Posterior vena cava (tissue), 2 donors: ENCODE measurements at places on chromosomes 3 and 15.
A peak's percentile ranks its signal among the peaks of the same experiment; 100 is the strongest.

- no peak for DNase-seq
Observed at GRCh38 chr3:121436074-121436473, 109.7 kb downstream of the POLQ start.

- peak; percentile 76 for DNase-seq
Observed at GRCh38 chr3:138937690-138938055, 9.3 kb downstream of the FOXL2 start.

DNA sequence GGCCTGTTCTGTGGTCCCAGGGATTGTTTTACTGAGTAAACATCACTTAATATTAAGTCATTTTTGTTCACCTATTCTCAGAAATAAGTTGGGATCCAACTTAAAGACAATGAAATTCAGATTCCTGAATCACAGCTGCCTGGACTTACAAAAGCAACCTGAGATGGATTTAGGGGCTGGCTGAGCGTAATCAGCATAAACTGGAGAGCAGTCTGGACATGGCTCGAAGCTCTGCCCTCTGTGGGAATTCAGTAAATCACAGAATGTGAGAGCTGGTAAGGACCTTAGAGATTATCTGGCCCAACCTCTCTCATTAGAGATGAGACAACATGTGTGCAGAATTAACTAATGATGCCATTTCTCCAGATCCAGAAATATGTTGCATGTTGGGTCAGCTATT lies 23.7 kb downstream of the CCDC80 start:
- no peak for DNase-seq

GRCh38 chr15:28037969-28038590 lies 61.0 kb downstream of the OCA2 start:
- DNase-seq: no peak

GRCh38 chr3:141000027-141000663 lies 51.0 kb upstream of the SPSB4 start:
- DNase-seq: peak; percentile 85

DNA sequence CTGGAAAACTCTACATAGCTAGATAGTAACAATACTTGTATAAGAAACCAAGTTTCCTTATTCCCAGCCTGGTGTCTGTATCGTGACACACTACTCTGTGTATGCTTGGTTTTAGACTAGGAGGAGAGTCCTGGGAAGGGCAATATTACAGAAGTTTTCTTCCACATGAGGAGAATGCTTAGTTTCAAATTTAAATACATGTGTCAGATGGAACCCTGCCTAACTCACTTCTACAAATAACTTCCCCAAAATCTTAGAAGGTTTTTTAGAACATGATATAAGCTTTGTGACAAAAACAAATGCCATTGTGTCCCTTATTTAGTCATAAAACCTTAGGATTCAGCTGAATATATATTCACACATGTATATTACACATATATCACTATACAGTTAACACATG lies 7.2 kb upstream of the IL20RB start:
- no peak for DNase-seq

DNA sequence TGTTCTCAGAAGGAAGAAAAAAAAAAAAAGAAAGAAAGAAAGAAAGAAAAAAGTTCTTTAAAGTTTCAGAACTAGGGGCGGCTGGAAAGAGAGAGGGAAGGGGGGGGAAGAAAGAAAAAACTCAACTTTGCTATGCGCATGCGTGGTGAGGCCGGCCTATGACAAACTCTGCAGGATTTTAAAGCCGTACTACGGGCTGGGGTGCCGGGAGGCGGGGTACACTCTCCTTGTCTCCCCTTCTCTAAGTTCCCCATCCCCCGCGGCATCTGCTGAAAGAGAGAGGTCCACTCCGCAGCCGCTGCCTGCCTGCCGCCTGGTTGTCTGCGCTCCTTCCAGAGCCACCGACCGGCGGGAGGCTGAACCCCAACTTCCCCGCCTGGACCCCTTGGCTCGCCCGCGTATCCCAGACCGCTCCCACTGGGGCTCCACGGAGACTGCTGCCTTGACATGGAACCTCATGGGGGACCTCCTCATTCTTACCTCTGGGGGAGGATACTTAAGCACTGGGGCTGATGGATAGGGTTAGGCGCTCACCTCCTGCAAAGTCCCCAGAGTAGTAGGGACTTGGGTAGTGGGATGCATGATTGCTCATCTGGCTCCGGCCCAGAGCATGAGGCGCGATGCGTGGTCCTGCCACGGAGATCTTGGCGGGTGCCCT lies 1.4 kb upstream of the WNT5A start:
- no peak for DNase-seq

DNA sequence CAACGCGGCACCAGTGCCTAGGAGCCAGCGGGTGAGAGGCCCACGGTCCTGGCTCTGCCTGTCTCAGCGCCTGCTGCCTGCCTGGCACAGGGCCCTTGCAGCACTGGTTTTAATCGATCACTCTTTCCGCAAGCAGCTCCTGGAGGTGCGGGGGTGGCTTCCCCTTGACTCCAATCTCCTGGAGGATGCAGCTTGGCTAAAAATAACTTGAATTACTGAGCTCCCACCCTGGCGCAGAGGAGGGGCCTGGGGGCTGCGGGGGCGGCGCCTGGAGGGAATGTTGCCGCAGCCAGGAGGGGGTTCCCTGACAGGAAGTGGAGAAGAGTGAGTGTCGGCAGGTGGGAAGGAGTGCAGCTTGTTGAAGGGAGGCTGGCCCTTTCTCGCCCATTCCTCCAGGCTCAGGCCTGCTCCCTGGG lies 9.9 kb upstream of the RPL29 start:
- no peak for DNase-seq

DNA sequence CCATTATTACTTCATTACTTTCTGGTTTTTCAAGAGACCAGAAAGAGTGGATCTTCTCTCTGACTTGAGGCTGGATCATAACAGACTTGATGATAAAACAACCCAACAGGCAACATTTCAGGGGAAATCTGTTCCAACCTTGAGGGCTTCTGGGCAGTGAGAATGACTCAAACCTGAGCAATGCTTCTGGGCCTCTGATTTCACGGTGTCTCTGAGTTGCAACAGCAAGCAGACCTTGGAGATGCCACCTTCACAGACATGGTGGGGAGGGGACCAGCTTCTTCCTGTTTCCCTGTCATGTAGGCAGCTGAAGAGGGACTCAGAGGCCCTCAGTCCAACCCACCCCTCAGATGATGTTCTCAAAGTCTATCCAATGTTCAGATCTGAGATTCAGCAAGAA lies 104.0 kb downstream of the ABHD5 start:
- no peak for DNase-seq

- no peak for DNase-seq
Observed at GRCh38 chr3:64368257-64369020, 143.2 kb upstream of the PRICKLE2 start.

- peak; percentile 96 for DNase-seq
Observed at GRCh38 chr15:51192521-51193280, 98.0 kb upstream of the TNFAIP8L3 start.

GRCh38 chr3:177211503-177212277 lies 14.4 kb upstream of the TBL1XR1 start:
- DNase-seq: no peak

DNA sequence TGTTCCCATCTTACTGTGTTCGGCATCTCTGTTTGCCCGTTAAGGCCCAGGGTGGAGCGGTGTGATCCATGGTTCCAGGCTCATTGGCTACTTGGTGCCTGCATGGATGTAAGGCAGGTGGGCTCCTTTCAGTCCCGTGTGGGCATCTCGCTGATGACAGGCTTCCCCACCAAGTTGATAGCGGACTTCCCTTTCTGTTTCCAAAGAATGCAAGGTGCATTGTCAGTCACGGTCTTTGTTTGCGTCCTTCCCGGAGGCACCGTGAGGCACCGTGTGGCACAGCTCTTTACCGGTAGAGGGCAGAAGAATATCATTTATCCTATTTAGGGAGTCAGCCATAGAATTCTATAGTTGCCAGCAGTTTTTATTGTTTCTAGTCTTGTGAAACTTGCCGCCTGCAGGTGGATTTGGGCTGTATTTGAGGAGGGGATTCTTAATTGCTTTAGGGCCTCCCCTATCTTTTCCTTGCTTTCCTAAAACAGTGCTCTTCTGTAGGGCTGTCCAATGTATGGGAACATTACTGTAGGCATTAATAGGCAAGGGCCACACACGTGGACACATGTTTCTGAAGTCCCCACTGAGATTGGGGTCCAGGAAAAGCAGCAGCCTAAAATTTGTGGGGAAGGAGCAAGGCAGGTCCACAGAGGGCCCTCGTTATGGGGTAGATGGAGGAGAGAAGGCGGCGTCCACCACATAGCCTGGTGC lies 244.1 kb downstream of the SLCO3A1 start:
- no peak for DNase-seq

- DNase-seq: no peak
Observed at GRCh38 chr3:80788914-80789313, 972.5 kb downstream of the GBE1 start.

DNA sequence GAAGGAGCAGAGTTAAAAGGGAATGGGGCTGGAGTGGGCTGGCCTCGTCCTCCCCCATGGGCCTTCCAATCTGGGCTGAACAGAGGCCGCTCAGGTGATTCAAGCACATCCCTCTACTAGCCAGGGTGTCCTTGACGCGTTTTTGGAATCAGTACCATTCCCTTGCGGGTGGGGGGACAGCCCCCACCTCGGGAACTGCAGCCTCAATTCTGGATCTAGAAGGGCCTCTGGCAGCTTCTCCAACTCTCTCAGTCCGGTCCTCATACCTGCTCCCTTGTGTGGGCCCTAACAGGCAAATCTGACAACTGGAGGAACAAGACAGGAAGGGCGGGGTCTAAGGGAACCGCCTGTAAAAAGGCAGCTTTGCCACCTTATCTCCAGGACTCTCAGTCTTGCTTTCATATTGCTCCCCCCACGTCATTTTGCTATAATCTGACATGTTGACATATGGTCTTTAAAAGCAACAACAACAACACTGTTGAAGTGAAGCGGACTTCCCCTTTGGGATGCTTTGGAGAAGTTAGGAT lies 802 bp upstream of the CHRNB4 start:
- DNase-seq: peak; percentile 62

DNA sequence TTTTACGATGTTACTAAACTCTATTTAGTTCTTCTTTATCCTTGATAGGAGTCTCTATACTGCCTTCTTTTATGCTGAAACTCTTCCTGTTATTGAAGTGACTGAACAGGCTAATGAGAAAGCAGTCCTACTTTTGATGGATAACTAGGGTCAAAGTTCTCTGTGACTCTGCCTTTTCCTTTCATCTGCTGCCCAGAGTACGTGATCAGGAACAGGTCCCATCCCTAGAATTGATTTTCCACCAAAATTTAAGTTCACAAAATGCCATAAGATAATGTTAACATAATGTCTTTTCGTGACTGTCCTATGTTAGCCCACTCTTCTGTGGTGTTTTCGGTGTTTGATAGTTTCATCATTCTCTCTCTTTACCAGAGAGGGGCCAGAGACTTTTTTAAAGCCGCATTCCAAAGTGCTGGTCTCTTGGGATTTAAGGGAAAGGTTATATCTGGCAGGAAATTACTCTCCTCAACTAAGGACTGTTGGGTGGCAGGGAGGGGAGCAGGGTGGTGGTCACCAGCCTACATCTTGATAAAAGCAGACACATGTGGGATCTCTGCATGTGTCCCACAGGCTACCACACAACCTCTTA lies 50.3 kb upstream of the PLXND1 start:
- no peak for DNase-seq

GRCh38 chr3:31748933-31749295 lies 216.2 kb downstream of the STT3B start:
- DNase-seq: no peak

GRCh38 chr15:91853948-91854638 lies 585 bp downstream of the SLCO3A1 start:
- peak; percentile 89 for DNase-seq

GRCh38 chr15:42593143-42593542 lies 17.7 kb downstream of the STARD9 start:
- no peak for DNase-seq

DNA sequence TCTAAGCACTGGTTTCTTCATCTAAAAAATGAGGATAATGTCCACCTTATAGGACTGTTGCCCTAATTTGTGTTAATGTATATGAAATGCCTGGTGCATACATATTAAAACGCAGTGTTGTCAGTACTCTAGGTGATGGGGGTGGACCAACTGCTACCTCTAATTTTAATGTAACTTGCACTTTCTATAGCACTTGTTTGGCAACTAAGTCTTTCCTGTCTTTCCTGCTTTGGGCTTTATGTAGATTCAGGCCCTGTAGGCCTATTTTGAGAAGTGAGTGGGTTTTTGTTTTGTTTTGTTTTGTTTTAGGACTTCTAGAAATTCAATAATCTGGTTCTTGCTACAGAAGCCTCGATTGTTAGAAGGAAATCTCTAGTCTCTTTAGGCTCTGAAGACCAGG lies 21.2 kb downstream of the SLC7A14 start:
- DNase-seq: no peak

DNA sequence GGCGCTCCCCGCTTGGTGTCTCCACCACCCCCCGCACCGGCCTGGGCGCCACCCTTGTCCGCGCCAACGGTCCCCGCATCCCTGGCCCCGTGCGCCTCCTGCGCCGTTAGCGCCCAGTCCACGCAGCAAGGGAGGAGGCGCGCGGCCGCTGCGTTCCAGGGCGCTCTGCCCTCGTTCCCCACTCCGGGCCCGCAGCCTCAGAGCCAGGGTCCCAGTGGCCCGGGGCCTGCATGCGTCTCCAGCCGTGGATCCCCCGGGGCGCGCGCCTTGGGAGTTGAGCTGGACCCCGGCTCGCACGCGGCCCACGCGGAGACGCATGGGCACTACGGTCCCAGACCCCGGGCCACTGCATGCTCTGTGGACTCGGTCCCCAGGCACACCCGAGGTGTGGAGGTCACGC lies 7.4 kb upstream of the ITPKA start:
- peak; percentile 77 for DNase-seq

DNA sequence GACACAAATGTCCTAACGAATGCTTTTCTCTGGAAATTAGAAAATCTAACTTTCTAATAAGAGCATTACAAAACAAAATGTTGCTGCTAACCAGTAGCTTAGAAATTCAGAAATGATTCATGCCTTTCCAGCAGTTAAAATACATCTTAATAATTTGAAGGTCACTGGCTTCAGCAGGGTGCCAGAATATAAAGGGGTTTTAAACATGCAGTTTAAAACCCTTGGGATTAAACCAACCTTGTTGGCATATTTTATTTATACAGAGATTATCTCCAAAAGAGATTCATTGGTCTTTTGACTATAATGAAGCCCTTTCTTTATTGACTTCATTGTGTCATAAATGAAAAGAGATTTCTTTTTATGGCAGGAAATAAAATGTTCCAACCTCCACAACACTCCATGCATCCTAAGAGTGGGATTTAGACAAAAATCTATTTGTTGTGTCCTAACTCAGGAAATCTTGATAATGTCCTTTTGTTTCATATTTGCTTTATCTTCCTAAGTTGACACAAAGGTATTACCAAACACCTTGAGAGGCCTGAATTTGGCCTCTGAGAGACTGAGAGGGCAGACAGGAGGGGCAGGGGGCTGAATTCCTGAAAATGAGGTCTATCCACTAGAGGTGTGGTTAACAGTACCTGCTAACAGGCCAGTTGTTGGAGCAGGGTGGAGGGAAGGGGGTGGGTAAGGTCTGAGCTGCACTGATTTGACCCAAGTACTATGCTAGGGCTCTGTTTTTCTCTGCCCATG lies 124.4 kb downstream of the FEZF2 start:
- no peak for DNase-seq

DNA sequence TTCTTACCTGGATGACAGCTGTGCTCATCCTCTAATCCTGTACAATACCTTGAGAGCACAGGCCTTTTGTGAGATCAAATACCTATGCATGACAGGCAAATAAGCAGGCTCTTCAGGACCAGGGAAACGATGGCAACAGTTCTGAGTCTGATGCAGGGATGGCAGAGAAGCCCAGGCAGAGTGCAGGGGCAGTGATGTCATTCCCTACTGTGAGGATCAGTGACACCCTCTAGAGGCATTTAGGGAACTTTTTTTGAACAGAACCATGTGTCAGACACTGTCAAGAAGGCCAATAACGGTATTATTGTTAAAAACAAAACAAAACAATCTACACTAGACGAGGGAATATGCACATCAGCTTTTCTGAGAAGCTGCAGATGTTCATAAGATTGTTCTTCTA lies 314.8 kb upstream of the CTDSPL start:
- no peak for DNase-seq
